C1 segment of cervical spinal cord (tissue), 14 donors: ENCODE measurements at places on chromosomes 3 and 15.

GRCh38 chr15:86018679-86019078 lies 61.0 kb upstream of the AGBL1 start:
- no peak for DNase-seq

GRCh38 chr3:377158-377561 lies 180.6 kb downstream of the CHL1 start:
- no peak for DNase-seq

DNA sequence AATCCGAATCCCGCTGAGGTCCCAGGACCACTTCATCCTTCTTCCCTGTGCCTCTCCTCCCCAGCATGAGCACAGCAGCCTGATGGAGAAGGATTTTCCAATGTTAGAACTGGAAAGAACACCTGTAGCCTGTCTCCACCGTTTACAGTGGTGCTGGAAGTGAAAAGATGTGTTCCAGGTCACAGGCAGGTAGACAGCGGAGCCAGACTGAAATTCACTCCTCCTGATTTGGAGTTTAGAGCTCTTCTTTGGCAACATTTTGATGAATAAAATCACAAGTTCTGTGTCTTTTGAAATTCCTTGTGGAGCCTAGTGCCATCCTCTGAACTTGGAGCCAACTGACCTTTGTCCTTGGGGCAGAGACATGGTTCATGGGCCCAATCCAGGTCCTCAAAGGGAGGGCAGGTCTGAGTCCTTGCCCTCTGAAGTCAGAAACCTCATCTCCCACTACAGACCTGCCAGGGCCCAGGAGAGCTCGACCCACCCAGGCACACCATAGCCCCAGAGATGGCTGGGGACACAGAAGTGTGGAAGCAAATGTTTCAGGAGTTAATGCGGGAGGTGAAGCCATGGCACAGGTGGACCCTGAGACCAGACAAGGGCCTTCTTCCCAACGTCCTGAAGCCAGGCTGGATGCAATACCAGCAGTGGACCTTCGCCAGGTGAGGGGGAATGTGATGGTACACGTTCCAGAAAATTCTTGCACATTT lies at the start of gene RTP3:
Gene RTP3 (plus strand): TSS at position 421 of the 710 bp plus-strand sequence. CDS start 87 bp downstream, at position 508.
- DNase-seq: no peak

- DNase-seq: no peak
Observed at GRCh38 chr3:24315356-24315755, 179.3 kb downstream of the THRB start.

- DNase-seq: no peak
Observed at GRCh38 chr3:83216919-83217594, 1455.6 kb upstream of the GBE1 start.

DNA sequence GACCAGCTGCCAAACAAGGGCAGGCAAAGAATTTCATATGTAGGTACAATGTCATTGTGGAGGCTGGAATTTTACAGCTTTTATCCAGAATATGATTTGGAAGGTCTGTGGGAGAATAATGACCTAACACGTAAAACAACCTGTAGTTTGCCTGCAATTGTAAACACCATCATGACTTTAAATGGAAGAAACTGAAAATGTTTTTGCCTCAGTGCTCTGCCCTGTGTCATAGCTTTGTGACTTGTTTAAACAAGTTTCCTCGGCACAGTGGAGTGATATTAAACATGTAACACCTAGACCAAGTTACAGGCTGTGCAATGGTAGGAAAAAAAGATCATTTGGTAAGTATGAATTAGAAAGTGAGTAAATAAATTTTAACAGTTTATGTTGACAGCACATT lies 171.6 kb upstream of the MBNL1 start:
- no peak for DNase-seq

- no peak for DNase-seq
Observed at GRCh38 chr15:101613130-101614000, 38.8 kb downstream of the TM2D3 start.

- DNase-seq: no peak
Observed at GRCh38 chr3:128278761-128279600, 125.7 kb downstream of the EEFSEC start.

- DNase-seq: no peak
Observed at GRCh38 chr3:42698911-42699230, 3.7 kb downstream of the HHATL start.

- no peak for DNase-seq
Observed at GRCh38 chr3:28399206-28399605, 50.6 kb upstream of the AZI2 start.

GRCh38 chr15:59221511-59222505 lies 15.2 kb downstream of the LDHAL6B start:
- no peak for DNase-seq
